ENCODE measurements at places on chromosomes 6 and 20.

GRCh38 chr6:50187351-50187921 lies 137.7 kb upstream of the DEFB112 start:
- DNase-seq = no peak

DNA sequence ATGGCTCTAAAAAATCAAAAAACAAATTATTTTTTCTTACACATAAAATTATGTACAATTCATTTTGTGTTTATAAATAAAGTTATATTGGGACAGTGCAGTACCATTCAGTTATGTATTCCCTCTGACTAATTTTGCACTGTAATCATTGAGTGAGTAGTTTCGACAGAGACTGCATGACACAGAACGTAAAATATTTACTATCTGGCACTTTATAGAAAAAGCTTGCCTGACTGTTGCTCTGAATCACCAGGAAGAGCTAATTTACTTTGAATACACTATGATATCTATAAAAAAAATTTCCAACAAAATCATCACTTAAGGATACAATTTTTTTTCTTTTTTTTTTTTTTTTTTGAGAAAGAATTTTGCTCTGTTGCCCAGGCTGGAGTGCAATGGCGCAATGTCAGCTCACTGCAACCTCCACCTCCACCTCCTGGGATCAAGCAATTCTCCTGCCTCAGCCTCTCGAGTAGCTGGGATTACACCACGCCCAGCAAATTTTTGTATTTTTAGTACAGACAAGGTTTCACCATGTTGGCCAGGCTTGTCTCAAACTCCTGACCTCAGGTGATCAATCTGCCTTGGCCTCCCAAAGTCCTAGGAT lies 11.0 kb upstream of the KHDC1L start:
- DNase-seq = peak; percentile 5

- no peak for DNase-seq
Observed at GRCh38 chr6:148239215-148239614, 103.4 kb upstream of the SASH1 start.

- DNase-seq = peak; percentile 56
Observed at GRCh38 chr6:80639181-80639629, 532.7 kb downstream of the BCKDHB start.

- DNase-seq = no peak
Observed at GRCh38 chr20:63733117-63733516, 3.3 kb upstream of the LIME1 start.

- DNase-seq = no peak
Observed at GRCh38 chr20:40630713-40631112, 58.3 kb downstream of the MAFB start.

DNA sequence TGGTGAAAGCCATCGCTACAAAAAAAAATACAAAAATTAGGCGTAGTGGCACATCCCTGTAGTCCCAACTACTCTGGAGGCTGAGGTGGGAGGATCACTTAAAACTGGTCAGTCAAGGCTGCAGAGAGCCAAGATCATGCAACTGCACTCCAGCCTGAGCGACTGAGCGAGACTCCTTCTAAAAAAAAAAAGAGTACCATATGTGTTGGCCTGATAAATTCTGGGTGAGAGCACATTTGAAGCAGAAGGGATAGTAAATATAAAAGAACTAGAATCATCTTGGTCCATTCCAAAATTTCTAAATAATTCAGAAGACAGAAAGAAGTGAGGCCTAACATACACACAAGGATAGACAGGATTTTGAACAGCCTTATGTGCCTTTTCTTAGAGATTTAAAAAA lies 2.2 kb downstream of the IBTK start:
- DNase-seq = no peak

- no peak for DNase-seq
Observed at GRCh38 chr6:138647006-138647405, 126.6 kb upstream of the CCDC28A start.

DNA sequence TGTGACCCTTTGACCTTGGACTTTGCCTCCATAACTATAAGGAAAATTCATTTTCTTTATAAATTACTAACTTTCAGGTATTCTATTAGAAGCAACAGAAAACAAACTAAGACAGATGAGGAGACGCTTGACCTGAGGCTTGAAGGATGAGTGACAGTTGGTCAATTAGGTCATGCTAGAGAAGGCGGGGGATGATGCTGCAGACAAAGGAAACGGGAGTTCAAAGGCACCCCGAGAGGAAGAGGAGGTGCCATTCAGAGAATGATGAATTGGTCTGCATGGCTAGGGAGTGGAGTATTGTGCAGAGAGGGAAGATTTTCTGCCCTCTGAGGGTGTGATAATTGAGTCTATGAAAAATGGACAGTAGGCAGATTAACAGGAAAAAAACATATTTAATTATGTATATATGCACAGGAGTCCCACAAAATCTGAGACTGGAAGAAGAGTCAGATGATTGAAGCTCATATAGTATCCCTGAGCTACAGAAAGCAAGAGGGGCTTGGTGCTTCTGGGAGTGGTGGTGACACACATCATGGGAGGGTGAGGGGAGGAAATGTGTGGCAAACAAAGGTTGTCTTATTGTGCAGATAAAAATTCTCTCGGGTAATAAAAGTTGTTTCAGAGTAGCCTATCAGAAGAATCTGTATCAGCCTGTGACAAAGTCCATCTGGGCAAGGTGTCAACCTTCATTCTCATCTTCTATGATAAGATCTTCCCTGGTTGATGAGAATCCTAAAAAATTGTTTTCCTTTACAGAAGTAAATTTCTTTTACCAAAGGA lies 20.4 kb upstream of the FUCA2 start:
- DNase-seq = no peak

- DNase-seq = no peak
Observed at GRCh38 chr20:62662422-62662821, 20.1 kb downstream of the SLCO4A1 start.

GRCh38 chr20:46666306-46666705 lies 15.0 kb upstream of the SLC13A3 start:
- no peak for DNase-seq

- no peak for DNase-seq
Observed at GRCh38 chr20:10521836-10522235, 86.7 kb downstream of the SLX4IP start.

DNA sequence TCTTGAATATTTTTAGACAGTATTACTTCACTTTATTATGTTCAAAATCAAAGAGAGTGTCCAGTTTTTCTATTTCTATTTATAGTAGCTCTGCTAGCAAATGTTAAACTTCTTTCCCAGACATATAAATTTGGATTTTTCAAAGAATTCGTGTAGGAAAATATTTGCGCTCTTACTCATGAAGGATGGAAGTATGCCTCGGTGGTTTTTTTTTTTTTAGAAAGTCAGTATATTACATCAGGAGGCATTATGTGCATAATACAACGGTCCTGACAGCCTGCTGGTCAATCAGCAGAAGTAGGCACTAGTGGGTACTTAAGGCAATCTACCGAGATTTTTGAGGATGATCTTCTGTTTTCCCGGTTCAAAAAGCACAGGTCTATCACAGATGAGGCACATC lies 249.3 kb downstream of the TBX18 start:
- DNase-seq = no peak

- DNase-seq = no peak
Observed at GRCh38 chr6:47405273-47405672, 72.3 kb upstream of the CD2AP start.

DNA sequence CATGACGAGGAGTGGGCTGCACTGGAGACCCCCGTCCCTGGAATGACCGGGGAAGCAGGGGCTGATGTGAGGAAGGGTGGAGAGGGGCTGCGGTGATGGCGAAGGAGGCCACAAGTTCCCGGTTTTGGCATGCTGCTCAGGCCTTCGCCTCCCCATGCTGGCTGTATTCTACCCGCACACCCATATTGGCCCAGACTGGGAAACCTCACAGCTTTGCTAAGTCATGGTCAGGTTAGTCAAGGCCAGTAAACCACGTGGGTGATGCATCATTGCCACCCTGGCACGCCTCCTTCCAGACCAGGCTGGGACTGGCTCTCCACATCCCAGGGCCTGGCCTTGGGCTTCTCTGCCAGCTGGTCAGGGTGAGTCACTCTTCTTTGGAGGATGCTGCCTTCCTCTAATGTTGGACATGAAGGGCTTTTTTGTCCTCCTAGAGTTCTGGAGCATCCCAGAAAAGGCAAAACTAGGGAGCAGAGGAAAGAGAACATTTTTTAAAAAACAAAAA lies 53.8 kb downstream of the PCNA start:
- DNase-seq = peak; percentile 41

- DNase-seq = no peak
Observed at GRCh38 chr6:140002396-140003022, 628.1 kb upstream of the CITED2 start.

DNA sequence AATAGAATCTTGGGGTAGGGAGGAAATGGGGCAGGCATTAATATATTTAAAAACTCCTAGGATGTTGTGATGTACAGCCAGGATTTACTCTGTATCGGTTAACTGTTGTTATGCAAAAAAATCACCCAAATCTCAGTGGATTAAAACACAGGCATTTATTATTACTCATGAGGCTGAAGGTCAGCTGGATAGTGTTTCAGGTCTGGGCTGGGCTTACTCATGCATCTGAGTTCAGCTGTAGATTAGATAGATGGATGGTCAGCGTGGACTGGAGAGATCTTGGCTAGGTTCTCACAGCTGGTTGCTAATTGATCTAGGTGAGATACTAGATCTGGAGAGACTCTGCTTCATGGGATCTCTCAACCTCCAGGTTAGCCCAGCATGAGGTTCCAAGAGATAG lies 131.4 kb downstream of the BTBD3 start:
- DNase-seq = no peak

GRCh38 chr6:47372318-47372717 lies 62.6 kb upstream of the TNFRSF21 start:
- no peak for DNase-seq

- DNase-seq = no peak
Observed at GRCh38 chr6:142545147-142545546, 243.3 kb downstream of the ADGRG6 start.

DNA sequence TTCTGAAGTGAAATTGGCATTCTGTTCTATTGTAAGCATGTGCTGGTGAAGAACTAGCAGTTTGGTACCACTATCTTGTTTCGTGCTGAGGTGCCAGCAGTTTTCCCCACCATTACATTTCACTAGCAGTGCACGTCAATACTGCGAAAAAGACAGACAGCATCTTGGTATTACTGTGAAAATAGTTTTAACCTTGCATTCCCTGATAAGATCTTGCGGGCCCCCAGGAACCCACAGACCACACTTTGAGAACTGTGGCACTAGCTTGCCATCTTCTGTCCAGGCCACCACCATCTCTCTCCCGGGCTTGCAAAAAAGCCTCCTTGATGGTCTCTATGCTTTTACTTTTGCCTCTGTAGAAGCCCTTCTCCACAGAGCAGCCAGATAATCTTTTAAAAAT lies 185.7 kb downstream of the BACH2 start:
- DNase-seq = no peak

DNA sequence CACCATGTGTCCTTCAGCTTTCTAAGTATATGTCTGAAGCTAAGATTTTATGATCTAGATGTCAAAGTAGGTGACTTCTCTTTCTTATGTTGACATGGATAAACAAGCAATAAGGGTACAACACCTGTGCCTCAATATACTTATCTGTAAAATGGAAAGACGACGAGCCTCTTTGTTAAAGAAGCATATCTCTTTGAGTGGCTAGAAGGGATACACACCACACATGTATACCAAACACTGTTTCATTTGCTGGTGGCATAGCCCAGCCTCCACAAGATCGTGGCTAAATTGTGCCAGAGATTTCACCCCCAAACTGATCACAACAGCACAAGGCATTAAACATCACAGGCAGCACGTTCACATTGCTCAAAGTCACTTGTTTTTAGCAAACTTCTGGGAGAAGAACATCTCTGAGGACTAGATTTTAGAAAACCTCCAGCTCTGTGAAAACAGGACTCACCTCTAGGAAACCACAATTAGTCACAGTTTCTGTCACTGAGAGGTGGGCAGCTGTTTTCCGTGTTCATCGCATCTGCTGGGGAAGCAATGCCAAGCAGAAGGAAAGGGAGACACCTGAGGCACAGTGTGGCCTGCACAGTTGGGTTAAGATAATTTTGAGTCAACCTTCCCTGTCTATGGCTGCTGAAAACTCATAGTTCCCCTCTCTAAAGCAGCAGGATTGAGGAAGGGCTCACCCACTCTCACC lies 263.0 kb upstream of the PLCB4 start:
- DNase-seq = no peak

- DNase-seq = no peak
Observed at GRCh38 chr6:96110878-96111277, 95.1 kb downstream of the FUT9 start.

GRCh38 chr6:56278171-56278591 lies 30.8 kb upstream of the COL21A1 start:
- peak; percentile 59 for DNase-seq

DNA sequence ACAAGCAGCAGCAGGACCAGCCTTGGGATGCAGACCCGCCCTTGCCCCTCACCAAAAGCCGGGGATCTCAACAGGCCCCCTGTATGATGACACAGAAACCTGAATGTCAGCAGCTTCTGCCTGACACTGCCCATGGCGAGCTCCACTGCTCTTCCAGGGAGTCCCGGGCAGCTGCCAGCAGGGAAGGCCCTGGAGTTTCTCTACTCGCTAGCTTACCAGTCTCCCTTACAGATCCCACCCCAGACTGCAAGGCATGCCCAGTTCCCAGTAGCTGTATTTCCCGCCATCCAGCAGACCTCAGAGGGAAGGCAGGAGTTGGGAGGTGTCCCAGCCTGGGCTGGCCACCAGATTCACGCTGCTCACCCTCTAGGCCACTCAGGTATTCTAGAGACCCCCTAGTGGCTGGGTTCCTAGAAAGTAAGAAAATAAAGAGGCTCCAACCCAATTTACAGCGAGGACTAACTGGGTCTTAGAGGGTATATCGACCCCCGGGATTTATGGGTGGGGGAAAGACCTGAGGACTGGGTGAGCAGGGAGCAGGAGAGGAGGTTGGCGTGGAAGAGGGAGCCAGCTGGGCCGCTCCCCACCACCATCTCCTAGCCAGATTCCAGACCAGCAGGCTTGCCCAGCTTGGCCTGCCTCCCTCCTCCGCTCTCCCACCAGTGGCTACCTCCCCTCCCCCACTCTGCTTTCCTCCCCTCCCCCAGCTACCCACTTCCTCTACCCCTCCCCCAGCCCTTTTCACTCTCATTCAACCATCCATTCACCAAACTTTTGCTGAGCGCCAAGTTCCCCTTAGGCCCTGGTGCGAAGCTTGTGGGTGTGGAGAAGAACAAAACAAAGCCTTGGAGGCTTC lies 9.7 kb upstream of the HMGA1 start:
- no peak for DNase-seq

- no peak for DNase-seq
Observed at GRCh38 chr6:15994814-15995459, 133.9 kb upstream of the MYLIP start.

DNA sequence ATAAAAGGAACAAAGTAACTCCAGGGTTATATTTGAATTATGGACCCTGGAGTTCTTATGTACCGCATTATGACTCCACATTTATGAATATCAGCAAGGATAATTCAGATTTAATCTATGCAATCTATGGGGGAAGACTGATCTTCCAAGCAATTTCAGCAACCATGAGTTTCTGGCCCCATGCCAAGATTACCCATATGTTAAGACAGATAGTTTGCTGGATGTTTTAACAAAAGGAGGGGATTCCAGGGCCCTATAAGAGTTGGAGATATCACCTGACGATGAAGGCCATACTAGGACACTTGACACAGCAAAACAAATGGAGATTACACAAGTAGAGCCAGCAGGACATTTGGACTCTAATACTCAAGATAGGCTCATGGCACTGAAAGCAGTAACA lies 45.9 kb upstream of the PLN start:
- DNase-seq = no peak

- no peak for DNase-seq
Observed at GRCh38 chr20:54320148-54320607, 112.3 kb downstream of the PFDN4 start.

- DNase-seq = no peak
Observed at GRCh38 chr20:36726168-36726567, 19.7 kb downstream of the NDRG3 start.

GRCh38 chr6:19472153-19472552 lies 365.0 kb upstream of the ID4 start:
- peak; percentile 90 for DNase-seq

Data from SJSA1 (cell line).